ENCODE measurements at places on chromosomes 7 and 10.

DNA sequence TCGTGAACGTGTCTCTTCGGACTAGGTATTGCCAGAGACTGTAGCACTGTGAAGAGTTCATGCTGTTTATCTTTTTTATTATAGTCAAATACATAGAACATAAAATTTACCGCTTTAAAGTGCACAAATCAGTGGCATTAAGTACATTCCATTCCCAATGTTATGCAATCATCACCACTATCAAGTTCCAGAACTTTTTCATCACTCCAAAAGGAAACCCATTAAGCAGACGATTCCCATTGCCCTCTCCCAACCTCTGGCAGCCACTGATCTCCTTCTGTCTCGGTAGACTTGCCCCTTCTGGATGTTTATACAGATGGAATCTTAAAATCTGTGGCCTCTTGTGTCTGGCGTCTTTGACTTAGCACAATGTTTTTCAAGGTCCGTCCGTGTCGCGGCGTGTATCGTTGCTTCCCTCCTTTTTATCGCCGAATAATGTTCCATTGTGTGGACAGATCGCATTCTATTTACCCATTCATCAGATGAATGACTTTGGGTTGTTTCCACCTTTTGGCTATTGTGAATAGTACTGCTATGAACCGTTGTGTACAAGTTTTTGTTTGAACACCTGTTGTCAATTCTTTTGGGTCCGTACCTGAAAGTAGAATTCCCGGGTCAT, 2.7 kb downstream of the PROSER2 start:
- no peak for DNase-seq

DNA sequence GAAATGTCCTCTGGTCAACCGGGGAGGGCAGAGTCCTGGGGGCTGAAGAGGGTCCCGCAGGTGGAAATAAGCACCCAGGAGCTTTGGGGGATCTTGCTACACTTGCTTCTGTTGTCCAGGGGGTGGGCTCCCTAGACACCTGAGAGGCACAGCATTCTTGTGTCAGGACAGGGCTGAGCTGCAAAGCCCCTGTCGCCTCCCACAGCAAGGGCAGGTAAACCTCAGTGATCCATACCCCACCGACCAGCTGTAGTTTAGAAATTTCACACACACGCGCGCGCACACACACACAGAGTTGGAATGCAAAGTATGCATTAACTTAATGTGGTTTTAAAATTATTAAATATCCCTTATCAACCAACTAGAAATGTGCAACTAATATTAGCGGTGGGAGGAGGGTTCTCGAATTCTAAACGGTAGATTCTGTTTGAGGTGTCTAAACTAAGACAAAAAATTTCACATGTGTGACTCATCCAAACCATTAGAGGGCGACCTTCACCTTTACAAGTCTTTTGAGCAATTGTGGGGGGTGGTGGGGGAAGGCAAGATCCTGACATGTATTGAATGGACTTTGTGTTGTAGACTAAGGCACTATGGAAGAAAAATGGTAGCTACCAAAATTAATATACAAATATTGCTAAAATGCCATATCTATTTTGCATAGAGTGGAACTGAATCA, 34.3 kb upstream of the PTF1A start:
- DNase-seq: no peak

- DNase-seq: no peak
These were observed 25.9 kb downstream of the PDGFA start for GRCh38 chr7:493661-494251.

- no peak for DNase-seq
These were observed 101.8 kb upstream of the MKLN1 start for GRCh38 chr7:131225619-131226513.

DNA sequence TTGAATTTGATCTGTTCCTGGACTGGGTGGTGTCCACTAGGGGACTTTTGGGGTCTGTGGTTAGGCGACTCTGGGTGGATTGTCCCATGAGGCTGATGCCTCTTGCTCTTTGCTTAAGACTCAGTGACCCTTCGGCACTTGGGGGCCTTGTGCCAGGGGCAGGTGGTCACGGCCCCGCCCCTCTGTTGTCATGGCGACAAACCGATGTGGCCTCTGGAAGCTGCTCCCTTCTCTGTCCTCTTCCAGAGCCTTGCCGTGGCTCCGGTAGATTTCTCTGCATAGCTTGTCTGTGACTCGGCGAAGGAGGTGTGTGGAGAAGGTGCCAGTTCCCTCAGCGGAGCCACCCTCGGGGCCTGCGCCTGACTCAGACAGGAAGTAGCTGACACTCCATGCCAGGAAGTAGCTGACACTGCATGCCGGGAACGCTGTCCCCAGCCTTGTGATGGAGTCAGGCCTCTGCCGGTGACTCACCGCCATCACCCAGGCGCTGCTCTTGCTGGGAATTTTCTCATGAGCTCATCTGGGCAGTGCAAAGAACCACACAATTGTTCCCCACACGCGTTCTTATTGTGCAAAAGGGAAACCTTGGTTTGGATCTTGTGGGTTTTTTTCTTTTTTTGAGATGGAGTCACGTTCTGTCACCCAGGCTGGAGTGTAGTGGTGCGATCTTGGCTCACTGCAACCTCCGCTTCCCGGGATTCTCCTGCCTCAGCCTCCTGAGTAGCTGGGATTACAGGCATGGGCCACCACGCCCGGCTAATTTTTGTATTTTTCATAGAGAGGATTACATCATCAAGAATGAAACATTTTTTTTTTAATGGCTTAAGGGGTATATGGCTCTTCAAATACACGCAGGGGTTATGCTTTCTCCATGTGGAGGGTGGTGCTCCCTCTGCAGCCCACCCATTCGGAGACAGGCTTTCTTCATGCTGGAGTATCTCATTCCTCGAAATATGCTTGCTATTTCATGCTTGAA, 72.6 kb downstream of the PFKFB3 start:
- no peak for DNase-seq

DNA sequence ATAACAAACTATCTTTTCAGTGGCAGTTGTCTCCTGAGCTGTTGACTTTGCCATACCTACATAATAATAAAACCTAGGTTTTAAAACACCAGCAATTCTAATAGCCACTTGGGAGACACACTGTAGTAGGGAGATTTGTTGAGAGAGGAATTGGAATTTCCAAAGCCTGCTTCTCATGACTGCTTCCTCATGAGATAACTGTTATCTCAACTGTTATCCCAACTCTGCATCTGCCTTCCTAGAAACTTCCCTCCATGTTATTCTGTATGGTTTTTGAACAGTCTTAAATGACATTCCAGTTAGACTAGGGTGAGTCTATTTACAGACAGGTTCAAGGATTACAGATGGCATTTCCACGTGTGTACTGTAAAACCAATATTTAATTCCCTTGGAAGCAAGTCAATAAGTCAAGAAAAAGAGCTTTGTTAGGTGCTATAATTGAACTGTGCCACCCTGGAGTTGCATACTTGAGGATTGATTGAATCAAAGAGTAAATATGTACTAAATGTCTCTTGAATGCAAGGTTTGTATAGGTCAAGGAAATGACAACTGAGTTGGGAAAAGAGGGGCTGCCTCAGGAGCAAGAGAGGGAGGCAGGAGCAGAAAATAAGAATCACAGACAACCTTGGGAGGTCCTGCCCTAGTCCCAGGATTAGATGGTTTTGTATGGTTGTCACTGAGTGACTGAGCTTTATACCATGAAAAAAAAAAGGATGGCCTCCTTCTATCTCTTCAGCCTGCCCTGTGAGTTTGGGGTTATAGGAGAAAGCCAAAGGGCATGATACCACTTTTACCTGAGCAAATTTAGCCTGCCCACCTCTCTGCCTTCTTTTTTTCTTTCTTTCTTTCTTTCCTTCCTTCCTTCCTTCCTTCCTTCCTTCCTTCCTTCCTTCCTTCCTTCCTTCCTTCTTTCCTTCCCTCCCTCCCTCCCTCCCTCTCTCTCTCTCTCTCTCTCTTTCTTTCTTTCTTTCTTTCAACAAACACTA, 9.9 kb upstream of the TM9SF3 start:
- DNase-seq: no peak

- no peak for DNase-seq
These were observed 179.3 kb downstream of the PFKFB3 start for GRCh38 chr10:6382081-6382480.

GRCh38 chr10:108362296-108362695, 1197.8 kb upstream of the SORCS1 start:
- no peak for DNase-seq

GRCh38 chr7:146591976-146592375, 475.4 kb downstream of the CNTNAP2 start:
- DNase-seq: no peak

DNA sequence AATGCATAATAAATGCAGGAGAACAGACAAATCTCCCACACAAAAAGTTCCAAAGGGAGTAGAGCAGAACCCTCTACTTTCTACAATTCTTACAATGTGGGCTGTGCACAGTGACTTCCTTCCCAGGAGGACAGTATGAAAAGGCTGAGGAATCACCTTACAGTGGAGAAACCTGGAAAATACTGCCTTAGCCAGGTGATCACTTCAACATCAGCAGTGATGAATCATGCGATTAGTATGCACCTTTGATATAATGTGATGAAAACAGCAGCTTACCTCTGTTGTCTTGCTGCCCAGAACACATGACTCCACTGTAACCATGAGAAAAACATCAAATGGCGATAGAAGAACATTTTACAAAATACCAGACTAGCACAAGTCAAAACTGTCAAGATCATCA, 329.7 kb upstream of the POM121L12 start:
- DNase-seq: no peak

DNA sequence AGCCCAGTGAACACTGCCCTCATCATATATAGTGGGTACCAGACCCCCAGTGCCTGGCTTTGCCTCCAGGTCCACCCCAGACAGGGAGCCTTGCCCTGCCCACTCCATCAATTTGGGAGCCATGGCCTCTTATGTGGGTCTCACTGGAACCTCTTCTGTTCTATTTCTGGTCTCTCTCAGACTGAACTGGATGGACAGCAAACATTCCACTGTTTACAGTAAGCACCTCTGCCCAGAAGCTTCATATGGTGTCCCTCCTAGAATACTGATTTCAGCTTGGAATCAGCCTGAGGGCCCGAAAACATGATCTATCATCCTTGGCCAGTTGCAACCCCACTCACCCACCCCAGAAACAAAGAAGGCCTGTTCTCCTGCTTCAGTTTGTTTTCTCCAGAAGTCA, 81.0 kb upstream of the SLF2 start:
- DNase-seq: no peak

DNA sequence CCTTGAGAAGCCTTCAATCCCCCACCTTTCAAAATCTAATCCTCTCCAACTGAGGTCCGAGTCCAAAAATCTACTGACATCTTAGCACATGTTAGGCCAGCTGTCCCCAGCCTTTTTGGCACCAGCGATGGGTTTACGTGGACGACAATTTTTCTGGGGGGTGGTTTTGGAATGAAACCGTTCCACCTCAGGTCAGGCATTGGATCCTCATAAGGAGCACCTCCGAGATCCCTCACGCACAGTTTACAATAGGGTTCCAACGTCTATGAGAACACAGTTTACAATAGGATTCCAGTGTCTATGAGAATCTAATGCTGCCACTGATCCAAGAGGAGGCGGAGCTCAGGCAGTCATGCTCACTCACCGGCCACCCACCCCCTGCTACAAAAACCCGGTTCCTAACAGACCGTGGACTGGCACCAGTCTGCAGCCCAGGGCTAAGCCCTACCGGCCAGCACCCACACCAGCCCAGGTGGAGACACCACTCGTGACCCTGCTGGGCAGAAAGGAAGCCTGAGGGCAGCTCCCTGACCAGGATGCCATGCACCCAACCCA, 107.6 kb downstream of the DIP2C start:
- no peak for DNase-seq

DNA sequence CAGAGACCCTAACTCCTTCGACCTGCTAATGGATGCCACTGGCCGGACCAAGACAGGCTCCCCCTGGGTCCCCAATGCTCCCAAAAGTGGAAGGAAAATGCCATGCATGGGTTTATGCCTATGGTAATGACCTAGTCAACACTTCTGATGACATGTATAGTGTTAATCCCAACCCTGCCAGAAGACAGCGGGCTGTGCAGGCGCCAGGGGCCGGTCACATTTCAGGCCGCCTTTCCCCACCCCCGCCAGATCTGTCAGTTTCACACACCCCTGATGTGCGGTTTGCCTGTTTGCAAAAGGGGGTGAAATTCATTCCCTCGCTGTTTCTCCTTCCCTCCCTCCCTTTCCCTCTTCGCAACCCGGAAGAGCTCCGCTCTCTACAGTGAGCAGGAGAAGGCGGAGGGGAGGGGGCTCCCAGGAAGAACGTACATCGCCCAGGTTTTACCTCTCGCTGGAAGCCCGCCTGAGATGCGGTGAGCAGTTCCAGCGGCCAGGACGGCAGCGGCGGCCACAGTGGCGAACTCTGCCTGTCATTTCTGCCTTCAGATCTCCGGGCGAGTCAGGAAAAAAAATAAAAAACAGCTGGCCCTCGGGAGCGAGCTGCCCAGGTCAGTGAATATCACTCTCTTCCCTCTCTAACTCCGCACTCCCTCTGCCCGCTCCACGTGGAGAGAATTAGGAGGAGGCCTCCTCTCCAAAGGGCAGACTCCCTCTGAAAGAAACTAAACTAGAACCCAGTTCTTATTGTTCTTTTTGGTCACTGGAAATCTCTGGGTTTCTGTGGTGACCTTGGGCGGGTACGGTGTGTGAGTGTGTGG, 9.4 kb upstream of the GATA3 start:
- DNase-seq: no peak

DNA sequence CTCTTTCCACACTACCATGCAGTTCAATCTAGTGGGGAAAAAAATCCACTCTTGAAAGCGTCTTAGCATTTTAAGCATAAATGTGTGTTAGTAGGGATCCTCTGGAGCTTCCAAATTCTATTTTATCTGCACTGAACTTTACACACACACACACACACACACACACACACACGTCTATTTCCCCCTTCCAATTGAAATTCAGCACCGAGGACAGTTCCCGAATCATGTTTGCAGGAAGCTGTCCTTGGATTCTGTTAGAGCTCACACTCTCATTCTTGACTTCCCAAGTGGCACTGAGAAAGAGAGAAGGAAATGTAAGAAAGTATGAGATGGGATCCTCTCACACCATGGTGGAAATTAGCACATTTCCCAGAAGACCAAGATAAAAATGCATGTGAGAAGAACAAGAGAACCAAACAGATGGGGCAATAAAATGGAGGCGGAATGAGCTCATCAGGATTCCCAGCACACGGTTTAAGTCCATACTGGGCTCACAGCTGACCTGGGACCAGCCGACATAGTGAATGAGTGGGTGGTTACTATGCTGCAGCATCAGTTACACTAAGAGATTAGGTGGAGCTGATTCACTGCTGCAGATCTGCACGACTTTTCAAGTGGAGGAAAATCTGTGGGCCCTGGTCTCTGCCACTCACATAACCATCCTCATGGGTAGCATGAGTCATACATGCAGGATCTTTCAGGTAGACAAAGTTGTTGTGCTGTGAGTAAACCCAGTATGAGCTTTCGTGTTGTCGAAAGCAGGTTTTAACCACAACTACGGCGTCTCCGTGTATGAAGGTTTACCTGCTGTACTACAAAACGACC, 3.3 kb upstream of the NPTX2 start:
- DNase-seq: no peak

- DNase-seq: no peak
These were observed 248.5 kb upstream of the NPY start for GRCh38 chr7:24035366-24036032.

GRCh38 chr7:28478656-28479055, 66.3 kb downstream of the CREB5 start:
- no peak for DNase-seq

GRCh38 chr7:22611758-22612079, 111.7 kb upstream of the STEAP1B start:
- no peak for DNase-seq

Measured in NCI-H1048 (cell line).